ENCODE measurements at places on chromosomes 2 and 18. TPM values are rescaled to one million over a fixed set of nuclear protein-coding genes. Genes with fewer than 3 reads are reported as not detected.

Gene SULT1C4
- total RNA-seq: not detected

Gene ASIC4
- total RNA-seq: not detected

Gene COLEC11
- total RNA-seq: 0.18 TPM

Gene ASB1
- total RNA-seq: 33.4 TPM

Gene SNTG2
- total RNA-seq: 0.25 TPM

Gene ZNF2
- 5.1 TPM for total RNA-seq

Gene PTPN18
- total RNA-seq: 49.3 TPM

Gene TUBA3D
- not detected for total RNA-seq

Gene EFR3B
- total RNA-seq: 1.1 TPM

Gene SAP130
- total RNA-seq: 28.2 TPM

Gene DSG4
- not detected for total RNA-seq

Gene CCDC148
- total RNA-seq: 0.23 TPM

Gene ZNF804A
- not detected for total RNA-seq

Gene AGXT
- not detected for total RNA-seq

Gene TUBB8B
- not detected for total RNA-seq

Data from activated CD4-positive, alpha-beta T cell treated with anti-CD3 and anti-CD28 coated beads for 36 hours (primary cell).